Tracheal epithelial cell (primary cell): ENCODE measurements at places on chromosomes 2 and 18. TPM values are rescaled to one million over a fixed set of nuclear protein-coding genes. Genes with fewer than 3 reads are reported as not detected.

Gene ADRA2B
- total RNA-seq = not detected in 2 replicates

Gene POTEF
- not detected in 2 replicates for total RNA-seq

Gene NOTO
- not detected in 2 replicates for total RNA-seq

Gene RPRD1A
- 76.1 and 98.0 TPM in 2 replicates for total RNA-seq

Gene TRIM54
- 0.24 and 0.43 TPM in 2 replicates for total RNA-seq

Gene SLC38A11
- total RNA-seq = not detected in 2 replicates

Gene NEU4
- not detected in 2 replicates for total RNA-seq

Gene ABCB11
- total RNA-seq = under 0.01 TPM in 1 of 2 replicates, not detected in the other

Gene GAL3ST2
- not detected in 2 replicates for total RNA-seq

Gene SNED1
- total RNA-seq = 0.48 TPM in 1 of 2 replicates, not detected in the other

Gene TBR1
- not detected in 2 replicates for total RNA-seq

Gene TTC31
- 8.0 and 10.9 TPM in 2 replicates for total RNA-seq

Gene RNF149
- 124 and 147 TPM in 2 replicates for total RNA-seq

Gene ZNF236
- total RNA-seq = 8.0 and 9.6 TPM in 2 replicates

Gene KLHL29
- 5.1 and 6.0 TPM in 2 replicates for total RNA-seq
